Fibroblast of the aortic adventitia (primary cell): ENCODE measurements at places on chromosomes 1 and 21. TPM values are rescaled to one million over a fixed set of nuclear protein-coding genes. Genes with fewer than 3 reads are reported as not detected.

GRCh38 chr1:50488356-50488755, 65.1 kb upstream of the DMRTA2 start:
- peak; percentile 69 for DNase-seq

DNA sequence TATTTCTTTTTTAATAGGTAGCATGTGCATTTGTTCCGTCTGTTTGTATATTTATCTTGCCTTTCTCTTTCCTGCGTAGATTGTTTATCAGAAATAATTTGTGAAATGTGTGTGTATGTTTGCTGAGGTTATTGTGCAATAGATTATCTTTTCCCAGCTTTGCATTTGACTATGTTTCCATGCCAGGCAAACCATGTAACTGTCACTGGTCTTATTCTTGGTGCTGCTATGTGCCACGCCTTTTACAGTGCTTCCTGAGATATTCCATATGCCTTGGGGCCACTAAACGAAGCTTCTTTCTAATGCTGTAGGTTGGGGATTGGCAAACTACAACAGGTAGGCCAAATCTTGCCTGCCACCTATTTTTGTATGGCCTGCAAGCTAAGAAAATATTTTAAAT, 598.8 kb downstream of the PLPP3 start:
- peak; percentile 28 for DNase-seq

DNA sequence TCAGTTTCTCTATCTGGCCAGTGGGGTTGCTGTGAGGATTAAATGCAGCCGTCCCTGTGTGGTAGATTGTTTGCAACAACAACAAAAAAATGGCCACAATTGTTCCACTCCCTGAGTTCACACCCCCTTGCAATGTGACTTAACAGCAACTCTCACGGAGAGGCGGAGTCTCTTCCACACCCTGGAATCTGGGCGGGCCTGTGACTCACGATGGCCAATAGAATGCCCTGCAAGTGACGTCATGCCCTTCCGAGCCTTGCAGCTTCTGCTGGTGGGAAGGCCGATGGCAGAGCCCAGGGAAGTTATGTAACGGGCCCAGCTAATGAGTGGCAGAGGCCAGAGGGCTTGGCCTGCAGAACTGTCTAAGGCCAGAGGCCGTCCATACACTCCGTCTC, 87.9 kb downstream of the RIPK4 start:
- peak; percentile 97 for DNase-seq

- no peak for DNase-seq
Measured at GRCh38 chr21:16388911-16389560, 659.3 kb downstream of the USP25 start.

DNA sequence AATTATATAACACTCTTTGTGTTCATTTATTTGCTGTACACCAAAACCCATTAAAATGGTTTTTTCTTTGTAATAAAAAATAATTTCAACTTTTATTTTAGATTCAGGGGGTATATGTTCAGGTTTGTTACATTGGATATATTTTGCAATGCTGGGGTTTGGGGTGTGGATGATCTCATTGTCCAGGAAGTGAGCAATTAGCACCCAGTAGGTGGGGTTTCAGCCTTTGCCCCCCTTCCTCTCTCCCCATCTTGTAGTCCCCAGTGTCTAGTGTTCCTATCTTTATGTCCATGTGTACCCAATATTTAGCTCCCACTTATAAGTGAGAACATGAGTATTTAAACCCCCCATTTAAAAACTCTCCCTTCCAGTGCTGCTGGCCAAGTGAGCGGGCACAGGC, 184.6 kb downstream of the RHOU start:
- no peak for DNase-seq

DNA sequence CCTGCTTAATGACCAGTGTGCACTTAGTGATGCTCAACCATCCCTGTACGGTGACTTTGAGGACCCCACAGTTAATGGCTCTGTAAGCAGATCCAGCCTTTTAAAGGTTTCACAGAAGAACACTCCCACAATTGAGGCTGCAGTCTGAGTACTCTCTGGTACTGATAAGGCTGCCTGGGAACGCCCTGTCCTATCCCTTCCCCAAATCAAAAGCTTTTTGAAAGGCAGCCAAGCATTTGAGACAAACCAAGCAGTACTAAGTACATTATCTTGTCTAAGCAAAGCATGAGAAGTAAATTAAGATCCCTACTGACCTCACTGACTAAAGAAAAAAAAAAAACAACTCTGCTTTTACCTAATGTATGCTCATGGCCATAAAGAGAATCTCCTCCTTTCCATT, 60.7 kb downstream of the SH3GLB1 start:
- peak; percentile 51 for DNase-seq

- no peak for DNase-seq
Measured at GRCh38 chr21:44427241-44428120, 27.8 kb upstream of the LRRC3 start.

DNA sequence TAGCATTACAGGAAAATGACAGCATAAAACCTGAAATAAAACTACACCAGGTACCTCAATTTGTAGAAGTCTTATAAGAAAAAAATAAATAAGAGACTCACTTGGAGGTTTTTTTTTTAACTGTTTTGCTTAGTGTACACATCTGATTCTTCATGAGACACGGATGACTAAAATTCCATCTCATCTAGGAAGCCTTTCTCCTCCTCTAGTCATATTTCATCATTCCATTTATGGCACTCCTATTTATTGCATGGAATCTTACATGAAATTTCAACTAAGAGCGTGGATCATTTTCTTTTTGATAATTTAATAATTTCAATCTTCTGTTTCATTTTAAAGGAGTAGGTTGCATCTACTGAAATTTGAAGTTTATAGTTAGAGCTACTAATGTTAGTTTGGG, 1.6 kb upstream of the PTGS2 start:
- DNase-seq, result peak; percentile 88

- DNase-seq, result no peak
Measured at GRCh38 chr1:45718289-45718688, 30.3 kb downstream of the TMEM69 start.

S100A8 gene
- total RNA-seq, result not detected in 2 replicates

S100A3 gene
- 4.3 TPM in 1 of 2 replicates, not detected in the other for total RNA-seq

RGS13 gene
- not detected in 2 replicates for total RNA-seq

NBPF4 gene
- not detected in 2 replicates for total RNA-seq
